ENCODE measurements at places on chromosomes 3 and 15.

GRCh38 chr15:74464897-74465296 is 3.9 kb upstream of the UBL7 start:
- DNase-seq, result no peak

DNA sequence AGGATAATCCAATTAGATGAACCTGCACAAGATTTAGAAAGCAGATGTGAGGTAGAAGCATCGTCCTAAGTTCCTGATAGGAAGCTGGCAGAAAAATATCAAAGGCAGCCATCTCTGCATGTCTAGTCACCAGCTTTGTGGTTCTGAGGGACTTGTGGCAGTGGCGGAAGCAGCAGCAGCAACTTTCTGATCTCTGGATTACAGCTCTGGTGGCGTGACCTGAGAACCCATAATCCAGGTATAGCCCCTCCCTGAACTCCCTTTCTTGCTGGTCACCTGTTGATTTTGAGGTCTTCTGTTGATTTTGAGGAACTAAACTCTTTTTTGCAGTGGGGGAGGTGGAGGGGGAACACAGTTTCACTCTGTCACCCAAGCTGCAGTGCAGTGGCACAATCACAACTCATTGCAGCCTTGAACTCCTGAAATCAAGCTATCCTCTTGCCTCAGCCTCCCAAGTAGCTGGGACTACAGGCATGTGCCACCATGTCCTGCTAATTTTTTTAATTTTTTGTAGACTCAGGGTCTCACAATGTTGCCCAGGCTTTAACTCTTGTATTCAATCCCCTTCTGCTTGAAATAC is 7.9 kb downstream of the FSIP1 start:
- DNase-seq, result no peak

GRCh38 chr15:64461721-64462162 is 1.4 kb downstream of the ZNF609 start:
- no peak for DNase-seq

- DNase-seq, result no peak
Measured at GRCh38 chr3:191005790-191006189, 143.3 kb upstream of the GMNC start.

GRCh38 chr15:29712149-29712885 is 110.0 kb downstream of the TJP1 start:
- DNase-seq, result no peak

DNA sequence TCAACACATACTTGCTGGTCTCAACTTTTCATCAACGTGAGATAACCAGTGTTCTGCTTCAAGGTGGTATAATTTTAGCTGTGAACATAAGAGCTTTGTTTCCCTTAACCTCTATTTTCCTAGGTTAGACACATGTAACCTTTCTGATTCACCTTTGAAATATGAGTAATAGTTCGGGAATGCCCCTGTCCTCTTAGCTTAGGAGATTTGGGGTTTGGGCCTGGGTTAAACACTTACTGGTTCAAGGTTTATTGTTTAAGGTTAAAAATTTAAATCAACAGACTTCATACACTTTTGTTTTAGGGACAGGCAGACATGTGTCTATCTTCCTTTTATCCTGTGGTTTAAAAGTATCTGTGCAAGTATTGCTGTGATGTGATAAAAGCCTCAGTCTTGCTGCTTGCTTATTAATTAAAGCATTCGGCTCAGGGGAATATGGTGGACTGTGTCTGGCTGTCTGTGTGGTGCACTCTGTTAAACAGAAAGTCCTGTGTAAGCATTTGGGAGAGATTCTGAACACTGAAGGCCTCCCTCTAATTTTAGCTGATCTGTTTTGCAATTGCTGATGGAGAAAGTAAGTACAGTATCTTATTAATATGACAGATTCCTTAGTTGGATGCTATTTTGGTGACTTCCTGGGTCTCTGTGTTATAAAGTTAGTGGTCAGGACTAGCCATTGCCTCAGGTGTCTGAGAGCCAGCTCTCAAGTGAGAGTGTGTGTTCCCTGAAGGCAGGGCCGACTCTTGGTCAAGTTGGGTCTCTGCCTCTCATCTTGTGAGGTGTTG is 81.8 kb downstream of the USP13 start:
- no peak for DNase-seq

DNA sequence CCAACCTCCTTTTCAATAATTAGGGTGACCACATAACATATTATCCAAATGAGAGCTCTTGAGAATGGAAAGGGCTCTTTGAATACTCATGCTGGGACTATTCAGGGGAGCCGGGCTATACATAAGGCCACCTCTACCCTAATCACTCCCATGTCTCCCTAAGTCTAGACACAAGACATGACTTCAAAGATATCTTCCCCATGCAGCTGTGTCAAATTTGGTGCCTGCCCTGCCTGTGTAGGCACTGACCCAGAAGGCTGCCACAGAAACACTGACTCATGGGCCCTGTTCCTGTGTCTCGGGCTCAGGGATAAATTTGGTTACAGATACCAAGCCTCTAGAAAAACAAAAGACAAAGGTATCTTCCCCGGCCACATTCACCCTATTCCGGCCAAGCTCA is 70.3 kb downstream of the MYLK start:
- no peak for DNase-seq

DNA sequence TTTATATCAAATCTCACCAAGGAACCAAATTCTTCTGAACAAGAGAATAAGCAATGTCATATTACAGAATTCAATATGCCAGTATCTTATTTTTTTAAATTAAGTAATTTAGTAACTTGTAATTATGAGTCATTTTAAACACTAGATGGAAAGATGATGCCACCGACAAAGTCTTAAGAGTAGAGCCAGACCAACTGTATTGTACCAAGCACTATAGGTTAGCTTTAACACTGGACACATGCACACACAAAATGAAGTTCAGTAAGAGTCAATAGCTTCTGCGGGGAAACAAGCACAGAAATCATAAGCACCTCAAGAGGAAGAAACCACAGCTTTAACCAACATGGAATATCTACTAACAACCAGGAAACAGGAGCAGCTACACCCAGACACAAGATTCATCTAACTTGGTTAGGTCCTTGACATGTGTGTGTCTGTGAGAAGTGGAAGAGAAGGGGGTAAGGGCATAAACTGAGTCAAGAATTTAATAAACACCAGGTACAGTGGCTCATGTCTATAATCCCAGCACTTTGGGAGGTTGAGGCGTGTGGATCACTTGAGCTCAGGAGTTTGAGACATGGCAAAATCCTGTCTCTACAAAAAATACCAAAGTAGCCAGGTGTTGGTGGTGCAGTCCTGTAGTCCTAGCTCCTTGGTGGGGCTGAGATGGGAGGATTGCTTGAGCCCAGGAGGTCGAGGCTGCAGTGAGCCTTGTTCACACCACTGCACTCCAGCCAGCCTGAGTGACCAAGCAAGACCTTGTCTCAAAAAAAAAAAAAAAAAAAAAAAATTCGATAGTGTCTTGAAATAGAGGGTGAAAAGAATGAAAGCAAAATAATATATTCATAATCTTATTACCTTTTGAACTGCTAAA is 28.9 kb downstream of the DENND4A start:
- no peak for DNase-seq

DNA sequence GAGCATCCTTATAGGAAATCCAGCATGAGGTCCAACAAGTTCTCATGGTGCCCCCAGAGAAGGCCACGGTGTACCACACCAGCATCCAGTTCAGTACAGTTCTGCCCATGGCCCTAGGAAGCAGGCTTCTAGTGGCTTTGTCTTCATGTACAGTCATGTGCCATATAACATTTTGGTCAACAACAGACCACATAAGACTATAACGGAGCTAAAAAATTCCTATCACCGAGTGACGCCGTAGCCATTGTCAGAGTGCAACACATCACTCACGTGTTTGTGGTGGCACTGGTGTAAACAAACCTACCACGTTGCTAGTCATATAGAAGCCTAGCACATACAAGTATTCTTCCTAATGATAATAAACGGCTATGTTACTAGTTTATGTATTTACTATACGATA is 209.0 kb downstream of the ARRDC4 start:
- no peak for DNase-seq

All from HTR-8/SVneo (cell line).